ENCODE measurements at places on chromosomes 4 and X.

GRCh38 chr4:113355550-113356371 is 306.3 kb downstream of the ANK2 start:
- peak; percentile 58 for DNase-seq

- no peak for DNase-seq
Observed at GRCh38 chr4:142882159-142882558, 36.1 kb upstream of the INPP4B start.

GRCh38 chr4:4333265-4333706 is 43.2 kb downstream of the ZBTB49 start:
- no peak for DNase-seq

- DNase-seq, result no peak
Observed at GRCh38 chrX:67353651-67354370, 190.0 kb upstream of the AR start.

DNA sequence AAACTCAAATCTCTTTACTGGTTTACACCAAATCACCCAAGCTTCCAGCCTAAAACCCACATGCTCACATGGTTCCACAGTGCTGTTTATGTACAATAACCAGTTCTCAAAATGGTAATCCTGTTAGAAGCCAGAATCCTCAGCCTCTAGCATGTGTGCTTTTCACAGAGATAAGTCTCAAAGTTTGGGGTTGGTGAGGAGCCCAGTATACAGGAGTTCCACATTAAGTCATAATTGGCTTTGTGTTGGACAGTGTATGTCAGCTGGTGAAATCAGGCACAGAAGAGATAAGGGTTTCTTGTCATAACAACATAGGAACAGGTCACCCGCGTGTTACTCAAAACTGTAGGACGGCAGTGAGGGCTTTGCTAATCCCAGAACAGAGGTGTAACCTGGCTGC is at the start of gene TRIML1:
TRIML1 (plus strand) TSS at position 301 of the 400 bp plus-strand sequence. CDS start 118 bp downstream, outside the sequence.
- no peak for DNase-seq

GRCh38 chrX:74104356-74105015 is 199.5 kb upstream of the ZCCHC13 start:
- no peak for DNase-seq

DNA sequence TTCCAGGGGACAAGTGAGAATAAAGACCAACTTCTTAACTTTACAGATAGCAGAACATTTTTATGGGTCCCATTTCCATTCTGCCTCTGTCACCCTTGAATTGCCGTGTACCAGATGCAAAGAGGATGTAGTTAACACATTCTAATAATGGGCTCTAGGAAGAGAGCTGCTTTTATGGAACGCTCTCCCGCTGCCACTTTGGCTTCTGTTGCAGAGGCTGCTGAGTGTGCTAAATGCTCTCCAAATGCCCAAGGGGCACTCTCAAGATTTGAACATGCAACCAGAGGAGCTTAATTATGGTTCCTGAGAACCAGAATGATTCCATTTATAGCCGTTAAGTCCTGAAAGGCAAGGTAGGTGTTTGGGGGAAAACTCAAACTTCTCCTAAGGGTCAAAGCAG is 28.1 kb upstream of the GPC3 start:
- DNase-seq, result no peak

DNA sequence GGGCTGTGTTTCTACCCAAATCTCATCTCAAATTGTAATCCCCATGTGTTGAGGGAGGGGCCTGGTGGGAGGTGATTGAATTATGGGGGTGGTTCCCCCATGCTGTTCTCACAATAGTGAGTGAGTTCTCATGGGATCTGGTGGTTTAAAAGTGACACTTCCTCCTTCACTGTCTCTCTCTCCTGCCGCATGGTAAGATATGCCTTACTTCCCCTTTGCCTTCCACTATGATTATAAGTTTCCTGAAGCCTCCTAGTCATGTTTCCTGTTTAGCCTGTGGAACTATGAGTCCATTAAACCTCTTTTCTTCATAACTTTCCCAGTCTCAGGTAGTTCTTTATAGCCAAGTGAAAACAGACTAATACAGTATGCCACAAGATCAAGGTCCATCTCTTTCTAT is 70.0 kb upstream of the MSX1 start:
- DNase-seq, result no peak

DNA sequence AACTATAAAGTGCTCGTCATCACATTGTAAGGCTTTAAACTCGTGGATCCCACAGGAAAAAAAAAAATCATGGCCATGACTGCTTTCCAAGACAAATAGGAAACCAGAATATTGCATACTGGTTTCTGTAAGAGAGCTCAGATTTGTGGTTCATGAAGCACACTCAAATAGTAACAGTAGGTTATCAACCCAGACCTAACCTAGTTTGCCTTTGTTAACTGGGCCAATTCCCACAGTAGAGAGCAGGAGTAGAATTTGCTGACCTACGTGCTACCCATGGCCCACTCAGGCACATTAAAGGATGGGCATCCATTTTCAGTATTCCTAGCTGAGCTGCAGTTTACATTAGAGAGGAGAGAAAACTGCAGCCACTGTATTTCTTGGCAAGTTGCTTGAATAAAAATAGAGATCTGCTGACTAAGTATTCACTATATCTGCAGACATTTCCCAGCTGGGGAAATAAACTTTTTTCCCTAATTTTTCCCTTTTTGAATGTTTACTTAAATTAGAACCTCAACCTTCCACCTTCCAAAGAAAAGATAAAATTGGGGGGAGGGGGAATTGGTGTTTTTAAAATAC is 218.5 kb downstream of the SPANXN3 start:
- DNase-seq, result no peak

DNA sequence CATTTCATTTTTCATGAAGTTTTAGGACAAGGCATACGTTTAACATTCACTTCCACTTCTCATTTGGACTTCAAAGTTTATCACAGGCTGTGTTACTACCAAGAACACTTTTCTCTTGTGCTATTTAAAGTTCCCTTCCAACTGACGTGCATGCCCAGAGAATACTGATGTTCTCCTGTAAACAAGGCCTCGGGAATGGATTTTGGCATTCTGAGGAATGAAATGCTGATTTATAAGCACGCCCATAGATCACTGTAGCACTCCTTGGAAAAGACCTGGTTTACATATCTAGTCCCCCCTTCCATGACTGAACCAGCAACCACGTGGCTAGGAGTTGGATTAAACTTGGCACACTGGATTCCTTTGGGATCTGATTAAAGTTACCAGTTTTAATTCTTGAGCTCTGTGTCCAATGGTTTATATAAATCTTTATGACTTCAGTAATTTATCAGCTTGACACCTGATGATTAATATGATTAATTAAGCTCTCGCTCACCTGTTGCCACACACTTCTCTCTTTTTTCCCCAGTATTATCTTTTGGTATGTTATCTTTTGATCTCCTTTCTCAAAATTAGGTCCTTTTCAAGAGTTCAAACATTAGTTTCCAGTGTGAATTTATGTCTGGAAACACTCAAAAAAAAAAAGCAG is 122.4 kb upstream of the HAND2 start:
- no peak for DNase-seq

DNA sequence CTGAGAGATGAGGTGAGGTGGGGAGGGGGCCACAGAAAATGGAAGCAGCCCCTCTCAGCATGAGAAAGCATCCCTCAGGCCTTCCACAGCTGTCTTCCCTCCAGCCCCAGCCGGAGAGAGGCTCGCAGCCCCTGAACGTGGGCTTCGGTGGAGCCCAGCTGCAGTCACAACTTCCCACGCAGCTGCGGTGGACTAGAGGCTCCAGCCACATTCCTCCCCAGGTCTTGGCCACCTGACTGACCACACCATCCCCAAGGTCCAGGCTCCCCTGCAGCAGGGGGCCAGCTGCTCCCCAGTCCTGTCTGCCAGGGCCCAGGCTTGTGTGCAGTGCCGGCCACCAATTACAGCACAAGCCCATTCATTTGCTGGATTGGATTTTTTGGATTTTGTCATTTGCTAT is 212.3 kb upstream of the BCOR start:
- DNase-seq, result no peak

DNA sequence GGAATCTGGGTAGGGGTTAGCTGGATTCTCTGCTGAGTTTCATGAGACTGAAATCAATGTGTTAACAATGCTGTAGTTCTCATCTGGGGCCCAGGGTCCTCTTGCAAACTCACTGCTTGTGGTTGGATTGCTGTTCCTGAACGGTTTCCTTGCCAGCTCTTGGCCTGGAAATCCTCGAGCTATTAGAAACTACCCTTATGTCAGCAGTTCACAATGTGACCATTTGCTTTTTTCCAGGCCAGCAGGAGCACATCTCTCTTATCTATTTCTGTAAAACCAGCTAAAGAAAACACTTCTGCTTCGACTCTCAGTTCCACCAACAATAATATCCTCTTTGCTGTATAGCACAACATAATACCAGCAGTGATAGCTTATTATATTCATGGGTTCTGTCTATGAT is 140.1 kb upstream of the TRAM1L1 start:
- no peak for DNase-seq

DNA sequence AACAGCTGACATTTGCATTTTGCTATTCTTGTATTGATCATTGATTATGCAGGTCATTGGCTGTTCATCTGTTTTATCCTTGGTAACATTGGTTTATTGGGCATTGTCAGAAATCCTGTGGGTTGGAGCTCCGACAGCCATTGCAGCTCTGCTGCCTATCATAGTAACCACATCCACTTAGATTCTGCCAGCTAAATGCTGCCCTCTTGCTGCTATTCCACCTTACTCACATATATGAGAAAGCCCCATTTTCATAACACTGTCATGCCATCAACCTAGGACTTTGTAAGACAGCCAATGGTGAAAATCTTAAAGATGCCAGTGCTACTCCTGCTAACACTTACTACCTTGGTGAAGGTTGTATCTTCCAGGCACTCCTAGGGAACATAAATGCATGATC is 187.3 kb upstream of the CXCL13 start:
- DNase-seq, result no peak

- no peak for DNase-seq
Observed at GRCh38 chr4:54543088-54543795, 114.5 kb upstream of the KIT start.

GRCh38 chr4:28093071-28093470 is 1232.4 kb downstream of the STIM2 start:
- no peak for DNase-seq

- no peak for DNase-seq
Observed at GRCh38 chrX:10089378-10089795, 67.4 kb upstream of the CLCN4 start.

- DNase-seq, result no peak
Observed at GRCh38 chr4:156475322-156475721, 496.3 kb downstream of the PDGFC start.
